Fibroblast of lung (primary cell): ENCODE measurements at places on chromosomes 4 and X. TPM values are rescaled to one million over a fixed set of nuclear protein-coding genes. Genes with fewer than 3 reads are reported as not detected.

Gene LRIT3
- total RNA-seq = under 0.01 TPM in 2 replicates

Gene GPR82
- not detected in 2 replicates for total RNA-seq

Gene SPANXA2
- not detected in 2 replicates for total RNA-seq

Gene RFC1
- 44.4 and 52.4 TPM in 2 replicates for total RNA-seq

Gene CYP4V2
- total RNA-seq = 27.2 and 37.8 TPM in 2 replicates

Gene TMEM154
- 0.50 and 0.77 TPM in 2 replicates for total RNA-seq

Gene RNF212
- 0.66 and 2.6 TPM in 2 replicates for total RNA-seq

Gene MAOA
- total RNA-seq = 17.7 and 27.6 TPM in 2 replicates

Gene SSX2
- total RNA-seq = not detected in 2 replicates

Gene TMSB15C
- total RNA-seq = 2.6 and 4.1 TPM in 2 replicates

Gene IL2
- not detected in 2 replicates for total RNA-seq

Gene TEX13B
- total RNA-seq = not detected in 2 replicates

Gene GRIA2
- 0.17 TPM in 1 of 2 replicates, not detected in the other for total RNA-seq

Gene IL2RG
- not detected in 2 replicates for total RNA-seq

Gene LDB2
- 40.6 and 78.3 TPM in 2 replicates for total RNA-seq

Gene APLN
- total RNA-seq = 0.17 and 3.6 TPM in 2 replicates

Gene PF4V1
- total RNA-seq = not detected in 2 replicates

Gene TKTL2
- total RNA-seq = not detected in 2 replicates

Gene GYPE
- total RNA-seq = 1.2 and 1.3 TPM in 2 replicates

Gene TAF7L
- 0.33 and 0.51 TPM in 2 replicates for total RNA-seq

Gene ZCCHC4
- total RNA-seq = 13.6 and 15.5 TPM in 2 replicates

Gene GSPT2
- 5.9 and 7.1 TPM in 2 replicates for total RNA-seq

Gene GPR173
- 2.3 and 5.6 TPM in 2 replicates for total RNA-seq

Gene SRPX2
- 13.4 and 18.2 TPM in 2 replicates for total RNA-seq

Gene CENPVL3
- not detected in 2 replicates for total RNA-seq

Gene PHF8
- total RNA-seq = 10.8 and 16.7 TPM in 2 replicates

Gene MAPK10
- 8.0 and 20.0 TPM in 2 replicates for total RNA-seq

Gene VEGFC
- total RNA-seq = 49.6 and 67.2 TPM in 2 replicates

Gene GUCY1B1
- 37.8 and 39.3 TPM in 2 replicates for total RNA-seq

Gene GLOD5
- total RNA-seq = not detected in 2 replicates

Gene HERC5
- total RNA-seq = 3.3 TPM in 2 replicates

Gene IDH3G
- 37.8 and 44.6 TPM in 2 replicates for total RNA-seq

Gene ITGB1BP2
- 0.51 and 0.66 TPM in 2 replicates for total RNA-seq

Gene DGKK
- not detected in 2 replicates for total RNA-seq

Gene USP17L29
- total RNA-seq = not detected in 2 replicates

Gene ETDA
- not detected in 2 replicates for total RNA-seq

Gene TMEM271
- total RNA-seq = not detected in 2 replicates

Gene DMP1
- not detected in 2 replicates for total RNA-seq

Gene MCF2
- total RNA-seq = under 0.01 TPM in 2 replicates

Gene MEPE
- not detected in 2 replicates for total RNA-seq

Gene FAM184B
- total RNA-seq = under 0.01 TPM in 1 of 2 replicates, not detected in the other

Gene PRR32
- total RNA-seq = not detected in 2 replicates

Gene PAGE2
- not detected in 2 replicates for total RNA-seq

Gene UNC5C
- 2.0 and 3.9 TPM in 2 replicates for total RNA-seq

Gene FGA
- not detected in 2 replicates for total RNA-seq

Gene AFF1
- total RNA-seq = 14.1 and 21.1 TPM in 2 replicates

Gene PAGE5
- total RNA-seq = 0.66 TPM in 1 of 2 replicates, not detected in the other

Gene ENAM
- under 0.01 and 0.50 TPM in 2 replicates for total RNA-seq

Gene FGFBP2
- total RNA-seq = not detected in 2 replicates

Gene PDZD4
- under 0.01 and 0.26 TPM in 2 replicates for total RNA-seq

Gene SPINK2
- total RNA-seq = not detected in 2 replicates

Gene ART3
- total RNA-seq = not detected in 2 replicates

Gene TMEM129
- total RNA-seq = 24.7 and 39.6 TPM in 2 replicates

Gene VEGFD
- total RNA-seq = 2.0 and 2.1 TPM in 2 replicates
